ENCODE measurements at places on chromosomes 1 and 21.

DNA sequence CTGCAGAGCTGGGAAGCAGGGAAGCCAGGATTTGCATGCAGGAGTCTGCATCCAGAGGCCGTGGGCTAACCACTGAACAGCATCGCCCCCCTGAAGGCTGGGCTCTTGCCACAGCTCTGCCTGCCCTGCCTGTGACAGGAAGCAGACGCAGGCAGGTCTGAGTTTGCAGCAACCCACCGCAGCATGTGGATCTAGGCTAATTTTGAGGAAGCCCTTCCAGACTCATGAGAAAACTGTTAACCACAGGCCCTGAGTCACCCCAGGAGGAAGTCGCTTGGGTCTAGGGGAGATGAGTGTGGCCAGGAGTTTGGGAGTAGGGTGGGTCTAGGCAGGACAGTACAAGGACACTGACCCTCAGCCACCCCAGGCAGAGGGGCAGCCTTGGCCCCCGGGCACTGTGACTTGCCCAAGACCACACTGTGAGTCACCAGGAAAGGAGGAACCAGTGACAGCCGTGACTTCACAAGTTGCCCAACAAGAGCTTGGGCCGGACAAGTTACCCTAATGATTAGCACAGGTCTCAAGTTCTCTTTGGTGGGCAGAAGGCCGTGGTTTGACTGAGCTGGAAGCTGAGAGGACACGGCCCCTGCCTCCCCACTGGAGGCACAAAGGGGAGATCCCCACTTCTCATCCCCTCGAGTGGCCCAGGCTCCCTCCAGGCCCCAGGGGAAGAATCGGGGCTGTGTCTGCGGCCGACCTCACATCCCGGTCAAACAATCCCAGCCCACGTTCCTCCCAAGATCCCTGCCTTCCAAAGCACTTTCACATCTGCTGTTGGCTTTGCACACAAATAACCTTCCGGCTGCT, 826 bp downstream of the LAPTM5 start:
- peak; percentile 46 for DNase-seq

DNA sequence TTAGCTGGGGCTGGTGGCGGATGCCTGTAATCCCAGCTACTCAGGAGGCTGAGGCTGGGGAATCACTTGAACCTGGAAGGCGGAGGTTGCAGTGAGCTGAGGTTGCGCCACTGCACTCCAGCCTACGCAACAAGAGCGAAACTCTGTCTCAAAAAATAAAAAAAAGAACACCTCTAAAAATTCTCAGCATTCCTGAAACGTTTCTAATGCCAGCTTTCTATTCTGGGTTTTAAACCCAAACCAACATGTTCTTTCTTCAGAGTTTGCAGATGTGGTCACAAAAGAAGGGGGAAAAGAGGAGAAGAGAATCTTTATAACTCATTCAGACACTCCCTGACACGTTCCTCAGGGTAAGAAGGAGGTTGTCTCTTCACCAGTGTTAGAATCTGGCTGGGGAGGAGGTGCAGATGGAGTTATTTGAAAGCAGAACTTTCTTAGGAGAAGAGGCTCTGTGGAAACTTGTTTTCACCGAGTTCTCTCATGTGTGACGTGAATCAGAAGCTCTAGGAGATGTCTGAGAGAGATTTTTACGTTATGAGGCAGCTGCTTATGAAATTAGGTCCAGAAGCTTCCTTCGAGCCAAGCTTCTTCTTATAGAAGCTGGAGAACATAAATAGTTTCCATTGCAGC, 17.8 kb upstream of the CNR2 start:
- DNase-seq: no peak

- no peak for DNase-seq
Observed at GRCh38 chr1:206962272-206962671, 8.0 kb downstream of the FCAMR start.

DNA sequence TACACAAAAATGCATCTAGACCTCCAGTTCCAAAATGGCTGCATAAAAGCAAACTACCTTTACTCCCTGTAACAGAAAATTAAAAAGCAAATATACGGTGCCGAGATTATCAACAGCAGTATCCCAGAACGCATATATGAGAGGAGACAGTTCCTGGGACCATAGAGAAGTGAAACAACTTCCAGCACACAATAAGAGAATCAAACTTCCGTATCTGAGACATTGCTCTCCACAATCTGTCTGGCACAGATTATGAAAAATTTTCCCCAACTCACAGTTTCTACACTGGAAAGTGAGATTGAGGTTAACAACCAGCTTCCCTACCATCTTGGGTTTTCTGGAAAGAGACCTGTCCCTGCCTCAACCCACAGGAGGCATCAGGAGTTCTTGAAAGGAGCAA, 47.2 kb upstream of the ST6GALNAC3 start:
- DNase-seq: no peak

- DNase-seq: no peak
Observed at GRCh38 chr1:94540440-94541245, 916 bp downstream of the F3 start.

DNA sequence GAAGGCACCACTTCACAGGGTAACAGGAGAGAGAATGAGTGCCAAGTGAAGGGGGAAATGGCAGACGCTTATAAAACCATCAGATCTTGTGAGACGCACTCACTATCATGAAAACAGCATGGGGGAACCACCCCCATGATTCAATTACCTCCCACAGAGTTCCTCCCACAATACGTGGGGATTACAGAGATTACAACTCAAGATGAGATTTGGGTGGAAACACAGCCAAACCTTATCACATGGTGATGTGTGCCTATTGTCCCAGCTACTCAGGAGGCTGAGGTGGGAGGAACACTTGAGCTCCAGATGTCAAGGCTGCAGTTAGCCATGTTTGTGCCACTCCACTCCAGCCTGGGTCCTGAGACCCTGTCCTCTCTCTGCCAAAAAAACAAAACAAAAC, 56.0 kb upstream of the DSCAM start:
- no peak for DNase-seq

DNA sequence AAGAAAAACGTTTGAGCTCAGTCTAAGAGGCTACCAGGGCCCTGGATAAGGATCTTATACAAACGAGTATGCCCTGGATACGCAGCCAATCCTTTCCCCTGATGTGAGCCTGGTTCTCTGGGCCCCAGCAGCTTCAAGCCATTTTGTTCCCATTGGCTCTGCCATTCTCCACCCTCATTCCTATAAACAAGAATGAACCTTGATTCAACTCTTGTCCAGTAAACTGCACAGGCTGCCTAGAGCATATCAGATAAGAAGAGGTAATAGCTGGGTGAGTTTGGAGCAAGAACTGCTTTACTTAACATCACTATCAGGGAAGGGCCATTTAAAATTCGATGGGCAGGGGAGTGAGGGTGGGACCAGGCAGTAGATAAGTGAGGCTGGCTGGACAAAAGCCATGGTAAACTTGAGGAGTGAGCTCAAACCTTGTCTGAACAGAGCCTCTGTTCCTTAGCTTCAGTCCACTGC, 11.3 kb downstream of the BTG2 start:
- no peak for DNase-seq

GRCh38 chr1:66916320-66916719, 8.3 kb downstream of the DNAI4 start:
- no peak for DNase-seq

- peak; percentile 43 for DNase-seq
Observed at GRCh38 chr21:43916691-43917514, 51.9 kb downstream of the AGPAT3 start.

GRCh38 chr1:240591564-240591963, 20.4 kb downstream of the GREM2 start:
- DNase-seq: no peak

- DNase-seq: no peak
Observed at GRCh38 chr1:94797291-94797690, 22.9 kb upstream of the SLC44A3 start.

DNA sequence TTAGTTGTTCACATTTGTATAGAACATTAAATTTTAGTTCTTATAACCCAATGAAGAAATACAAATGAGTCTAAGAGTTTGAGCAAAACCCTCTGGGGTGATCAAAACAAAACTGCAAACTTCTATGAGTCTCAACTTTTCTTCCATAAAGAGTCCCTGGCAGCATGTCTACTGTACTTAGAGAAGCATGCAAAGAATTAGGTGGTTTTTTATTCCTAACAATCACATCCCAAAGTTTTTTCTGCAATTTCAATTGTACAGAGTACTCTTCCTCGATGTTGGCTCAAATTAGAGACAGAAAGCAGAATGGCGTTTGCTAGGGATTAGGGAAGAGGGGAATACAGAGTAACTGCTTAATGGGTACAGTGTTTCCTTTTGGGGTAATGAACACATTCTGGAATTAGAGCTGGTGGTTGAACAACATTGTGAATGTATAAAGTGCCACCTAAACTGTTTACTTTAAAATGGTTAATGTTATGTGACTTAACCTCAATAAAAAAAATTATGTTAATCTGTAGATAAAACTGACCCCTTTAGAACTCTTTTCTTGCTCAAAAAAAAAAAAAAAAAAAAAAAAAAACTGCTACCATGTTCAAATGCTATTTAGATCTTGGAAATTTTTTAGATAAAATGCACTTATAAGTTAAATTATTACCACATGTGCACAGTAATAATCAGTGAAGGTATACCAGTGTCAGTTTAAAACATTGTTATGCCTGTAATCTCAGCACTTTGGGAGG, 4.8 kb downstream of the RC3H1 start:
- no peak for DNase-seq

DNA sequence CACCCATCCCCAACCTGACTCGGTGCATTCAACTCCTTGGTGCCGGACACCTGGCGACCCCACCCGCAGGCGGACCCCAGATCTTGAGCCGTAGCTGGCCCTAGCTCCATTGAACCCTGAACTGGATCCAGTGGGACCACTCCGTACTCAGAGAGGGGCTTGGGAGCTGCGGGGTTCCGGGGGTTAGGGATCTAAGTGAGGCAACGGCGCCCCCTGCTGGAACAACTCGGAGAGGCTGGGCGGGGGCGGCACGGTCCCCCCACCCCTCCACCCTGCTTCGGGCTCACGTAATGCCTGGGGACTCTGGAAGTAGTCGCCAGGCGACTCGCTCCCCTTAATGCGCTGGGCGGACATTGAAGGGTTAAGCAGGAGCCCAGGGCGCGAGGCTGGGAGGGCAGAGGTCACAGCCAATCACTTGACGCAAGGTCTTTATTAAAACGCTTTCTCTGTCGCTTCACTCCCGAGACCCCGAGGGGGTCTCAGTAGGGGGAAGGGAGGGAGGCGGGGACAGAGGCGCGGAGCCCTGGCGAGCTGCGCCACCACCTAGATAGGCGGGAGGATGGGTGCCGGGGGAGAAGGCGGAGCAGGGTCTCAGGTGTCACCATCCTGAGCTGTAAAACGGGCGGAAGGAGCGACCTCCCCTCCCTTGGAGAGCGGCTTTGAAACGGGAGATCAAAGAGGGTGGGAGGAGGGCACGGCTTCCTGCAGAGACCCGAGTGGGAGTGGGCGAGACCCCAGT, 704 bp upstream of the CRABP2 start:
- DNase-seq: peak; percentile 26

DNA sequence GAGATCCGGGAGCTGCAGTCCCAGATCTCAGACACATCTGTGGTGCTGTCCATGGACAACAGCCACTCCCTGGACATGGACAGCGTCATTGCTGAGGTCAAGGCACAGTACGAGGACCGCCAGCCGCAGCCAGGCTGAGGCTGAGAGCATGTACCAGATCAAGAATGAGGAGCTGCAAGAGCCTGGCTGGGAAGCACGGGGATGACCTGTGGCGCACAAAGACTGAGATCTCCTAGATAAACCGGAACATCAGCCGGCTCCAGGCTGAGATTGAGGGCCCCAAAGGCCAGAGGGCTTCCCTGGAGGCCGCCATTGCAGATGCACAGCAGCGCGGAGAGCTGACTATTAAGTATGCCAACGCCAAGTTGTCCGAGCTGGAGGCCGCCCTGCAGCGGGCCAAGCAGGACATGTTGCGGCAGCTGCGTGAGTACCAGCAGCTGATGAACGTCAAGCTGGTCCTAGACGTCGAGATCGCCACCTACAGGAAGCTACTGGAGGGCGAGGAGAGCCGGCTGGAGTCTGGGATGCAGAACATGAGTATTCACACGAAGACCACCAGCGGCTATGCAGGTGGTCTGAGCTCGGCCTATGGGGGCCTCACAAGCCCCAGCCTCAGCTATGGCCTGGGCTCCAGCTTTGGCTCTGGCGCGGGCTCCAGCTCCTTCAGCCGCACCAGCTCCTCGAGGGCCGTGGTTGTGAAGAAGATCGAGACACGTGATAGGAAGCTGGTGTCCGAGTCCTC, 25.5 kb downstream of the ETV3L start:
- no peak for DNase-seq

- no peak for DNase-seq
Observed at GRCh38 chr1:2498648-2499047, 22.6 kb downstream of the PLCH2 start.

- DNase-seq: no peak
Observed at GRCh38 chr1:114648503-114648902, 21.3 kb downstream of the DENND2C start.

GRCh38 chr1:37035014-37035691, 838 bp upstream of the GRIK3 start:
- DNase-seq: no peak

- DNase-seq: no peak
Observed at GRCh38 chr21:34075760-34076660, 2.6 kb downstream of the MRPS6 start.

DNA sequence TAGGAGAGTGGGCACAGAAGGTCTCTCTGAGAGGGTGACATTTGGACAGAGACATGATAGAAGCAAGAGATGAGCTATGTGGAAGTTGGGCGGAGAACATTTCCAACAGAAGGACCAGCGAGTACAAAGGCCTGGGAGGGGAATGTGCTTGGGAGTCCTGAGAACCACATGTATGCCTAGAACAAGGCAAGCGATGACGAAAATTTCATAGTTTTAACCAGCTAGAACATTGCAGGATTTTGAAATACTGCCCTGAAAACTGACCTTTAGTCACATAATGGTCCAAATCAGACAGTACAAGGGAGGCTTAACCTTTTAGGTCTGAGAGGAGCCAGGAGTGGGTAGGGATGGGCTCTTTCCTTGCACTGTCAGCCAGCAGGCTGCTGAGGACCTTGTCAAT, 68.0 kb downstream of the MRPS6 start:
- DNase-seq: no peak

- DNase-seq: no peak
Observed at GRCh38 chr1:60185684-60186083, 112.1 kb upstream of the C1orf87 start.

DNA sequence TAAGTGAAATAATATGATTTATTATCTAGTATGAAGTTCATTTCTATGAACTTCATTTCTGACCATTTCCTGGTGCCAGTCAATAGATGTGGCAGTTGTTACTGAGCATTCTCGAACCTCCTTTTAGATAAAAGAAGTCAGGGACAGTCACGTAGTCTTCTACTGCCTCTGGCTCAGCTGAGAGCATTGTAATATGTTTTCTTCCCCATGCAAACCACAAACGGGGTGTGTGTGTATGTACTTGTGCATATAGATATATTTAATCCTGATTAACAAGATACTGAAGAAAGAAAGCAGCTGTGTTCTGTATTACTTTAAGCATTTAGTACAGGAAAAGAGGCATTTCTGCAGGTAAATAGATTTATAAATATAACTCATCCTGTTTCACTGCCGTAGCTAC, 21.6 kb downstream of the ZNF684 start:
- no peak for DNase-seq

- no peak for DNase-seq
Observed at GRCh38 chr1:39754906-39755504, 16.1 kb downstream of the OXCT2 start.

DNA sequence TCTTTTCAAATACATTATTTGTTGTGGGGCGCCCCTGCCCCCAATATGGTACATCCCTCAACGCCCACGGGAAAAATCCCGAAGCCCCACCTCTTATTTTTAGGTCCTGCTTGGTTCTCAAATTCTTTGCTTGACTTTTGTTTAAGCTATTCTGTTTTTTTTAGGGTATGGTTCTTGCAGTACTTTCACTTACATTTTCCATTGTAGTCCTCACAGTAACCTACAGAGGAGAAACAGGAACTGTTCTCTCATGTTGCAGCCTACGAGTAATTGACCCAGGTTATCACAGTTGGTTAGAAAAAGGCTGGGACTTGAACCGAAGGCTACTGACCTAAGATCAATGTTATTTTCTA, 697 bp upstream of the C21orf91 start:
- DNase-seq: no peak

All from activated gamma-delta T cell (primary cell).